Right forelimb (tissue), 1 donor: ENCODE measurements at places on chromosomes 7 and 10.

DNA sequence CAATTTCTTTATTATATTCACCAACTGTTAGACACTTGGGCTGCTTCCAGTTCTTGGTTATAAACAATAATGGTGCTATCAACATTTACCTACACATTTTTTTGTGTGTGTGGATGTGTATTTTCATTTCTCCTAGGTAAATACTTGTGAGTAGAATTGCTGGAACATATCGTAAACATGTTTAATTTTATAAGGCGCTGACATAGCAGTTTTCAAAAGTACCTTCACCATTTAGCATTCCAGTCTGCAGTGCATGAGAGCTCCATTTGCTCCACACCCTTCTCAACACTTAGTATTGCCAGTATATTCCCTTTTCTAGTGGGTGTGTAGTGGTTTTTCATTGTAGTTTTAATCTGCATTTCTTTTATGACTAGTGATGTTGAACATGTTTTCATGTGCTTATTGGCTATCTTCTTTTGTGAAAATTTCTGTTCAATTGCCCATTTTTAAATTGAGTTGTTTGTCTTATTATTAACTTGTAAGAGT, 59.6 kb upstream of the FAM204A start:
- DNase-seq = no peak

- DNase-seq = no peak
Measured at GRCh38 chr10:35421553-35422178, 85.4 kb downstream of the CCNY start.

GRCh38 chr10:116769791-116770190, 27.4 kb upstream of the HSPA12A start:
- DNase-seq = no peak

- peak; percentile 35 for DNase-seq
Measured at GRCh38 chr7:45147858-45148652, 9.5 kb upstream of the RAMP3 start.

- DNase-seq = no peak
Measured at GRCh38 chr7:69539531-69539930, 58.7 kb upstream of the AUTS2 start.
